ENCODE measurements at places on chromosomes 6 and 20.

- no peak for DNase-seq
These were observed 114.4 kb downstream of the FOXC1 start for GRCh38 chr6:1724124-1724523.

DNA sequence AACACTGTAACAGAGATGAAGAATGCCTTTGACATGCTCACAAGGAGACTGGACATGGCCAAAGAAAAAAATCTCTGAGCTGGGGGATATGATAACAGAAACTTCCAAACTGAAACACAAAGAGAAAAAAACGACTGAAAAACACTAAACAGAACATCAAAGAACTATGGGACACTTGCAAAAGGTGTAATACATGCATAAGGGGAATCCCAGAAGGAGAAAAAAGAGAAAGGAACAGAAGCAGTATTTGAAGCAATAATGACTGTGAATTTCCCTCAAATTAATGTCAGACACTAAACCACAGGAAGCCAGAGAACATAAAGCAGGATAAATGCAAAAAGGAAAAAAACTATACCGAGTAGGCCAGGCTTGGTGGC, 117.4 kb upstream of the ARID1B start:
- no peak for DNase-seq

GRCh38 chr20:9977629-9978028, 57.2 kb upstream of the ANKEF1 start:
- no peak for DNase-seq

DNA sequence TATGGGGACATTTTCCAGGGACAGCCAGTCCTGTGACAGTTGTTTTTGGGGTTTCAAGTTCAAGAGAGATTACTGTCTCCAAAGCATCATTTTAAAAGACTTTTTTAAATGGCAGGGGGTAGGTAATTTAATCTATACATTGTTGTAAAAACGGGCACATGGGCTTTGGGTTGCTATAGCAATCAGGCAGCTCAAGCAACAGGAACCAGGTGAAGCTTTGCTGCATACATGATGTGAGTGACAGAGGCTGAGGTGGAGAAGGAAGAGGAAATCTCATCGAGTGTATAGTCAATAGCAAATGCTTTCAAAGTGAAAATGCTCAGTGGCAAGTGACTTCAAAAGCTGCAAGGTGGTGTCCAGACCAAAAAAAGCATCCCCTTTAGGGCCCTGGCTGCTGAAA, 277.4 kb upstream of the JAG1 start:
- DNase-seq = no peak

DNA sequence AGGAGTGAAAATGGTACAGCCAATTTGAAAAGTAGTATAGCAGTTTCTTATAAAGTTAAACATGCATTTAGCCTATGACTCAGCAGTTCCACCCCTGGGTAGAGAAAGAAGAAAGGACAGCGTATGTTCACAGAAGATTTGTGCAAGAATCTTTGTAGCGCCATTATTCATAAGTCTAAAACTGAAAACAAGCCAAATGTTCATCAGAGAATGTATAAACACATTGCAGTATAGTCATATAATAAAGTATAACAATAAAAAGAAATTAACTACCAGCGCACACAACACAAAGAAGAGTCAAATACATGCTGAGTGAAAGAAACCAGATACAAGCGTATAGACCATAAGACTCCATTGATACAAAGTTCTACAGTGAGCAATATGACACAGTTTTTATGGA, 294.0 kb downstream of the SAMD5 start:
- no peak for DNase-seq

- DNase-seq = no peak
These were observed 1107.1 kb upstream of the EYS start for GRCh38 chr6:66814156-66814555.

DNA sequence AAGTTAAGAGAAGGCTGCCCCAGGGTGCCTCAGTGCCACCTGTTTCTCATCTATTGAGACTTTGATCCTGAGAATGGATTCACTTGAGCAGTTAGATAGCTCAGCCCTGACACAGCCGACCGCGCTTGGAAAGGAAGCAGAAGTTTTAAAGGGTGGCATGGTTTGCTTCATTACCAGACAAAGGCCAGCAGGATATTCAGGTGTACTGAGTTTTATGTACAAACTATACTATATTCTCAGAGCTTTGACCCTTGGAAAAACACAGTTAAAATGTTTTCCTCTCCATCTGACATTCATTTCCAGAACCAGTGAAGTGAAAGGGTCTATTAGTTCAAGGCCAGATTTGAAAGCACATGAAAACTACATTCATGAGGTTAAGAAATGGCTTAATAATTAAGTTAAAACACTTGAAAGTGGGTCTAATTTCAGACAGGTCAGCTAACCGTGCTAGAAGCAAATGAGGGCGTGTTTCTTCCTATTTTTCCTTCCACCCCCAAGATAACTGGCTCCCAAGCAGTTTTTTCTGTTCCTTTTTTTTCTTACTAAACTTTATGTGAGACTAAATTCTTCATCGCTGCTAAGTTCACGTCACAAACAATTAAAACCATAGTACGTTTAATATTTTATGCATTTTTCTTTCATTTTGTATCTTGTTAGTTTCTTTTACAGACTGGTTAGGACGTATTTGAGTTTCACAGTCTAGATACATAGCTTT, 385.3 kb upstream of the SOX4 start:
- no peak for DNase-seq

- no peak for DNase-seq
These were observed 15.1 kb upstream of the LAMP5 start for GRCh38 chr20:9499126-9499899.

DNA sequence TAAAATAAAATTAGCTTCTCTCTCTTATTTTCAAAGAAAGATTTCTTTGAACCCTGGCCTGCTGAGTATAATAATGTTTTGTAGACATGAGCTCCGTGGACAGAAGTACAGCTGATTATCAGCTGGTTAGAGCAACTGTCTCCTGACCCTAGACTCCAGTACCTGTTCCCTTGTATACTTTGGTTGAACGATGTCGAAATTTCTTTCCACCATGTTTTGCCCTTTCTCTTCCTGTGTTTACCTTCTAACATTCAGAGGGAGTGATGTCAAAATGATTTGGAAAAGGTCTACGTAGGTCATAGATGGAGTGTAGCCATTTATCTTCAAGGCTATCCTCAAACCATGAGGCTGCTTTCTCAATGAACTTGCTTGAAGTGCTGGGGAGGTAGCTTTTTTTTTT, 16.8 kb upstream of the ADTRP start:
- DNase-seq = no peak

- no peak for DNase-seq
These were observed 41.6 kb downstream of the FLRT3 start for GRCh38 chr20:14295770-14296309.

- no peak for DNase-seq
These were observed 97.5 kb downstream of the GMDS start for GRCh38 chr6:2147766-2148448.

DNA sequence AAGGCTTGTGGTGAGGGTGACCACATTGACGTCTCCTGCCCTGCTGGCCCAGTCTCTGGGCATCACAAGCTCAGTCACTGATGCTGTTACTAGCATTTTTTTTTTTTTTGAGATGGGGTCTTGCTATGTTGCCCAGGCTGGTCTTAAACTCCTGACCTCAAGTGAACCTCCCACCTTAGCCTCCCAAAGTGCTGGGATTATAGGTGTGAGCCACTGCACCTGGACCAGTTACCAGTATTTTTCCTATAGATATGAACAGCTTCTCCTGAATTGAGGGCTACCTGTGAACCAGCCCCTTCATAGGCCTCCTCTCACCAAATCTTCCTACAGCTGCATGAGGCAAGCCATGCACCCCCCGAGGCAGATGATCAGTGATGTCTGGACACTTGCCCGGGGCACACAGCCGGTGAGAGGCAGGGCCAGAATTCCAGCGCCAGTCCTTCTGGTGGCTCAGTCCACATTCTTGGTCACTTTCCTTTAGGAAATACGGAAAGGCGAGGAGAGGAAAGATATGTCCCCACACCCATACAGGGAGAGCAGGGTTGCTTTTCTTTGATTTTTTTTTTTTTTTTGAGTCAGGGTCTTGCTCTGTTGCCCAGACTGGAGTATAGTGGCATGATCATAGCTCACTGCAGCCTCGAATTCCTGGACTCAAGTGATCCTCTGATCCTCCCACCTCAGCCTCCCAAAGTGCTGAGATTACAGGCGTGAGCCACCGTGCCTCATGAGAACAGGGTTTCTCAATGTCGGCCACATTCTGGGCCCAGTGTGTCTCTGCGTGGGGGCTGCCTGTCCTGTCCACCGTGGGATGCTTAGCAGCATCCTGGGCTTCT, 50.7 kb downstream of the UBE2V1 start:
- DNase-seq = no peak

GRCh38 chr6:41545703-41546474, at the start of gene FOXP4:
FOXP4 (plus strand) TSS chr6:41546381; CDS start chr6:41565761, 19,380 bp downstream.
- DNase-seq = peak; percentile 60

GRCh38 chr6:132270726-132271402, 130.4 kb downstream of the MOXD1 start:
- DNase-seq = no peak

- no peak for DNase-seq
These were observed 16.9 kb upstream of the SRSF3 start for GRCh38 chr6:36577301-36577700.

- no peak for DNase-seq
These were observed 199.8 kb downstream of the SMOC2 start for GRCh38 chr6:168640768-168641167.
